ENCODE measurements at places on chromosomes 12 and 14. TPM values are rescaled to one million over a fixed set of nuclear protein-coding genes. Genes with fewer than 3 reads are reported as not detected.

The ACVRL1 gene
- total RNA-seq: not detected

The CCDC175 gene
- total RNA-seq: not detected

The RD3L gene
- total RNA-seq: not detected

The ACSS3 gene
- 86.3 TPM for total RNA-seq

The MIA2 gene
- total RNA-seq: 158 TPM

- no peak for DNase-seq
Observed at GRCh38 chr14:93742761-93743160, 45.5 kb downstream of the PRIMA1 start.

- peak; percentile 25 for DNase-seq
Observed at GRCh38 chr12:50734409-50735263, 29.3 kb upstream of the ATF1 start.

DNA sequence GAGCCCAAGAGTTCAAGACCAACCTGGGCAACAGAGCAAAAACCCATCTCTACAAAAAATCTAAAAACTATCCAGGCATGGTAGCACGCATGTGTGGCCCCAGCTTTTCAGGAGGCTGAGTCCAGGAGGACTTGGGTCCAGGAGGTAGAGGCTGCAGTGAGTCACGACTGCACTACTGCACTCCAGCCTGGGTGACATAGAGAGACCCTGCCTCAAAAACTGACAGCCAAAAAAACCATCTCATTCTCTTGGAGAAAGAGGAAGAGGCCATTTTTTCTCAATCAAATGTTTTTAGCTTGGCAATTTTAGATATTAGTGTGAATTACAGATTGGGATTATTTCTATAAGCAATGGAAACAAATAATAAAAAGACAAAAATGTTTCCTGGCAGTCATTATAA is 38.2 kb downstream of the ZFC3H1 start:
- no peak for DNase-seq

Measured in HepG2 (cell line).